HT1080 (cell line): ENCODE measurements at places on chromosomes 6 and 20.

GRCh38 chr6:164108869-164109769 is 694.6 kb downstream of the QKI start:
- DNase-seq, result peak; percentile 77

GRCh38 chr6:154441995-154442310 is 68.5 kb downstream of the CNKSR3 start:
- DNase-seq, result no peak

DNA sequence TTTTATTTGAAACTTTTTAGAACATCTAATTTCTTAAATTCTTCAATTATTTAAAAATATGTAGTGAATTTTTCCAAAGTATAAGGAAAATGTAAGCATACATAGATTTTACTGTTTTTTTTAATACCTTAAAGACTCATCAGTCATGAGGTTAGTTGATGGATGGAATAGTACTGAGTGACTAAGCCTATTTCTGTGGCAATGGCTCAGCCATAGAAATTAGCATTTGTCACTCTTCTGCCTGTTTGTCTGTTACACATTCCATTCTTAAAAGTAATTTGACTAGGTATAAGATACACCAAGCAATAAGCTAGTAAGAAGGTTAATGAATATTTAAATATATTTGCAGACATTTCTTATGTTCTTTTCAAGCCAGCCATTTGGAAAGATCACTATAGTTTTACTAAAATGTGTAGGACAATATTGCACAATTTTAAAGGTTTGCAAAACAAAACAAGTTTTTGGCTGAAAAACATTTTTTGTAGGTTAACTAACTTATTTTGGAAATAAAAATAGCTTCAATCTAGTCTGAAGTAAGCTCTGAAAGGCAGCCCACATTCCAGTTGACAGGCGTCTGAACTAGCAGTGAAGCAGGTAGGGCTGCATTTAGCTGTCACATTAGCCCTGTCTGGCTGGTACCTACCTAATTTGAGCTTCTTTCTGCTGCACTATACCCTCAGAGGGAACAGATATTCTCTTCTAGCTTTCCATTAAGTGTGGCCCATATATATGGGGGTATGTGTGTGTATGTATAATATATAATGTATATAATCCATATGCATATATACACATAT is 385.7 kb downstream of the GRIK2 start:
- peak; percentile 72 for DNase-seq

- DNase-seq, result no peak
Observed at GRCh38 chr20:51470907-51471411, 71.6 kb downstream of the NFATC2 start.

- no peak for DNase-seq
Observed at GRCh38 chr6:155889410-155889809, 433.8 kb upstream of the NOX3 start.

GRCh38 chr6:2558861-2559801 is 191.6 kb downstream of the MYLK4 start:
- DNase-seq, result no peak

DNA sequence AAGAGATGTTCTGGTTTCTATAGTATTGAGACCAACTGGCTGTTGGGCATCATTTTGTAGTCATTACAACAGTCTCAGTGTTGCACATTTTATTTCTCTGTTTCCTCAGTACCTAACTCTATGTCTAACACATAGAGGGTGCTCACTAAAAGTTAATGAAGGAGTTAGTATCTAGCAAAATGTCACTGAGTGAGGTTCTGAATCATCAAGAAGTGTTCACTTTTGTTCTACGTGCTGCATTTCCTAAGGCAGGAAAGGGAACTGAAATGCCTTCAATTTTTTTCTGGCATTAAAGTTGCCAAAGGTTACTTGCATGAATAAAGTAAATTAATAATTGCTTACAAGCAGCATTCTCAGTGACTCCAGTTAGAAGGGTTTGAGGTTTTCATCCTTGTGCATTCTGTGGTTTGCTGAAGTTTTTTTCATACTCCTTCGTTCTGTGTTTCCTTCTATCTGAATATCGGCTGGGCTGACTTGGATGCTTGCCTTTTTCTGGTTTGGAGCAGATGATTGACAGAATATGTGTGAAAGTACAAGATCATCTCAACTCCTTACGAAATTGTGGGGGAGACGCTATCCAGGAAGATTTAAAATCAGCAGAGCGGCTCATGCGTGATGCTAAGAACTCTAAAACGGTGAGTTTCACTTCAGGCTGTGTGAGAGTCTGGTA is 114.5 kb upstream of the SCGN start:
- no peak for DNase-seq

DNA sequence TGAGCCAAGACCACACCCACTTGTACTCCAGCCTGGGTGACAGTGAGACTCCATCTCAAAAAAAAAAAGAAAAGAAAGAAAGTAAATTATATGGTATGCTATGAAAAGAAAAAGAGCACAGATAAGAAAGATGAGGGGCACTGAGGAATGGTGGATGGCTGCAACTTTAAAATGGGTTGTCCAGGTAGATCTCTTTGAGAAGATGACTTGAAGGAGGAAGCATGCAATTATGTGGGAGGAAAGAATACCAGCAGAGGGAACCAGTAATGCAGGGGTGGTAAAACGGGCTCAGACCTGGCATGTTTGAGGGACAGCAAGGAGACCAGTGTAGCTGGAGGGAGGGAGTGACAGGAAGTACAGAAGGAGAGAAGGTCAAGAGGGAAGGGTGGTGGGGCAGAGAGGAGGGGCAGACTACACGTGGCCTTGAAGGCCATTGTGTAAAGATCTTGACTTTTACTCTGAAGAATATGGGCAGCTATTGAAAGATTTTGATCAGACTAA is 22.3 kb downstream of the LINC00237 start:
- no peak for DNase-seq

GRCh38 chr6:124490122-124490521 is 472.1 kb upstream of the RNF217 start:
- peak; percentile 57 for DNase-seq

GRCh38 chr6:138671351-138671750 is 102.2 kb upstream of the CCDC28A start:
- no peak for DNase-seq

DNA sequence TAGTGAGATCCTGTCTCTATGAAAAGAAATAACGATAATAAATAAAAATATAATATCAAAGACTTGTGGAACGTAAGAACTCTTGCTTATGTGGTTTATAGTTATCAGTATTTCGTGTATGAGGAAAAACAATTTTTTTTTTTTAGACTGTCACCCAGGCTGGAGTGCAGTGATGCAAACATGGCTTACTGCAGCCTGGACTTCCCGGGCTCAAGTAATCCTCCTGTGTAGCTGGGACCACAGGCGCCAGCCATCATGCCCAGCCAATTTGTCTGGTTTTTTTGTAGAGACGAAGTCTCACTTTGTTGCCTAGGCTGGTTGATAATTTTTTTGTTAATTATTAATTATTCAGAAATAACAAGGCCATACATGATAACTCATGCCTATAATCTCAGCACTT is 18.6 kb upstream of the CDK19 start:
- no peak for DNase-seq

DNA sequence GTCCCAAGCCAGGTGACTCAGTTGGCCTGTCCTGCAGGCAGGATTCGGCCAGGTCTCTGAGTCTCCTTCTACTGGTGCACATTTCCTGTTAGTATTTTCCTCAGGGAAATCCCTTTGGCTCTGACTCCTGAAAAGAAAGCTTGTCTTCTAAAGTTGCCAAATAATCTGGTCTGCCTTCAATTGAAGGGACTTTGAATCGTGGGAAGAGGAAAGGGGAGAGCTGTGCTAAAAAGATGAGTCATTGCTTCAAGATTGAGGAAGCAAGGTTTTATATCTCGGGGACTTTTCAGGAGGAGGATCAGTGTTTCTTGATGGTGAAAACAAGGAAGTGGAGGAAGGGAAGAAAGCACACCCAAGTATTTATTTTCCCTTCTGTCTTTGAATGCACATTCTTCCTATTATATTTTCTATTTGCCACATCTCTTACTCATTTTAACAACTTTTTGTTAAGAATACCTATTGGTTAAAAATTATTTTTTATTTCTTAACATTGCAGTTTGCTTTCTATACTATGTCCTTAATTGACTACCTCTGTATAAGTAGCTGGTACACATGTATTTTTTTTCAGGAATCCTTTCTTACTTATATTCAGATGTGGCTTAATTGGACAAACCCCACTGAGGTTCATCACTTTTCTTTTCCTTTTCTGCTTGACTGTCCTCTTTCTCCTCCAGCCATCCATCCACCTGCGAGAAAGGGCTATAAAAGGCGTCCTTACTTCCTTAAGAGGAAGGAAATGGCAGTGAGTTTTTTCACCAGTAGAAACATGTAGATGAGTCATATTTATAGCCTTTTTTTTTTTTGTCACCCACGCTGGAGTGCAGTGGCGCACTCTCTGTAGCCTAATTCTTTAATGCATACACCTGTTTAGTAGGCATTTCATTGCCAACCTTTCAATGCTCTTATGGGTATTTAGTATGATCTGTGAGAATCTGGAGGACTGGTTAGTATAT is 15.0 kb upstream of the IFNGR1 start:
- DNase-seq, result peak; percentile 84

- peak; percentile 88 for DNase-seq
Observed at GRCh38 chr6:26205625-26206574, 118.7 kb downstream of the HFE start.

DNA sequence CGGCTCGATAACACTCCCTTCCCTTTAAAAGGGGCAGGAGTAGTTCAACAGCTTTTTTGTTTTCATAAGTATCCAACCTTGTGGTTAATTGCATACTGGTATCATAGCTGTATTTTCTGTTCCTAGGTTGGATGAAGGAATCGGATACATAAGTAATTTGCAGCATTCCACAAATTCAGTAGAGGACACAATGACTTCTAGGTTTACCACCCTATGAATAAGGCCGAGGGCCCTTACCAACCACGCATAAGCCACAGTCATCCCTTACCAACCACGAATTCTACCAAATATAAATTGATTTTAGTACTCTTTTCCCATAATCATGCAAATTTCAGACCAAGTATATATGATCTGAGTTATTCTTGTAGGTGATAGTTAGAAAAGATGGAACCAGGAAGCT is 36.3 kb downstream of the MCUR1 start:
- no peak for DNase-seq

DNA sequence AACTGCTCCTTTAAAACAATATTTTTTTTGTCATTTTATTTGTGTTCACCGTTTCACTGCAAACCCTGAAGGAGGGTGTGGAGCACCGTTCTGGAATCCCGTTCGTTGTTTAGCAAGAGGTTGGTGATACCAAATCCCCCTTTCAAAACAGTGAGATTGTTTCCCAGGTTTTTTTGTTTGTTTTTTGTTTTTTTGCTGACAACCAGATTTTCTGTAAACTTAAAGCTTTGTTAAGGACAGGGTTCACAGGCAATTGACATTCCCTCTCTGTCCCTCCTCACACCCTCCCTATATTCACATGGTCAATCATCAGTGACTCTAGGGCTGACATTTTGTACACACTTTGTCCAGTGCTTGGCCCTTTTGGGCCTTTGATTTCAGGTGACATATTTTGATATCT is 21.0 kb upstream of the MROH8 start:
- no peak for DNase-seq

- DNase-seq, result peak; percentile 49
Observed at GRCh38 chr20:137668-138490, 4.5 kb upstream of the DEFB126 start.

GRCh38 chr20:5784735-5785134 is 34.5 kb downstream of the SHLD1 start:
- no peak for DNase-seq

DNA sequence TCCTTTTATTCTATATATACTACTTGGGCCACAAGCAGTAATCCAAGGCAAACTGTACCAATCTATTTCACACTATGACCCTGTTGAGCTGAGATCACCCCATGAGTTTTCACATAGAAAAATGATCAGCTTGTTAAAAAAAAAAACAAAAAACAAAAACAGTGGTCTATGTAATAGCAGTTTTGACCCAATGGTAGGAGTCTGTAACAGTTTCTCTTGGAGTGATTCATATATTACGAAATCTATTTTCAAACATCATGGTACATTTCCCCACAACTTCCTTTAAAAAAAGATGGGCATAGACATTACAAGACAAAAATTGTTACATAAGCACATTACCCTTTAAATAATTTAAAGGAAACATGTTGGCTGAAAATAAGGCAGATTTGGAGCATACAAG is 78.1 kb downstream of the PRSS35 start:
- peak; percentile 28 for DNase-seq

DNA sequence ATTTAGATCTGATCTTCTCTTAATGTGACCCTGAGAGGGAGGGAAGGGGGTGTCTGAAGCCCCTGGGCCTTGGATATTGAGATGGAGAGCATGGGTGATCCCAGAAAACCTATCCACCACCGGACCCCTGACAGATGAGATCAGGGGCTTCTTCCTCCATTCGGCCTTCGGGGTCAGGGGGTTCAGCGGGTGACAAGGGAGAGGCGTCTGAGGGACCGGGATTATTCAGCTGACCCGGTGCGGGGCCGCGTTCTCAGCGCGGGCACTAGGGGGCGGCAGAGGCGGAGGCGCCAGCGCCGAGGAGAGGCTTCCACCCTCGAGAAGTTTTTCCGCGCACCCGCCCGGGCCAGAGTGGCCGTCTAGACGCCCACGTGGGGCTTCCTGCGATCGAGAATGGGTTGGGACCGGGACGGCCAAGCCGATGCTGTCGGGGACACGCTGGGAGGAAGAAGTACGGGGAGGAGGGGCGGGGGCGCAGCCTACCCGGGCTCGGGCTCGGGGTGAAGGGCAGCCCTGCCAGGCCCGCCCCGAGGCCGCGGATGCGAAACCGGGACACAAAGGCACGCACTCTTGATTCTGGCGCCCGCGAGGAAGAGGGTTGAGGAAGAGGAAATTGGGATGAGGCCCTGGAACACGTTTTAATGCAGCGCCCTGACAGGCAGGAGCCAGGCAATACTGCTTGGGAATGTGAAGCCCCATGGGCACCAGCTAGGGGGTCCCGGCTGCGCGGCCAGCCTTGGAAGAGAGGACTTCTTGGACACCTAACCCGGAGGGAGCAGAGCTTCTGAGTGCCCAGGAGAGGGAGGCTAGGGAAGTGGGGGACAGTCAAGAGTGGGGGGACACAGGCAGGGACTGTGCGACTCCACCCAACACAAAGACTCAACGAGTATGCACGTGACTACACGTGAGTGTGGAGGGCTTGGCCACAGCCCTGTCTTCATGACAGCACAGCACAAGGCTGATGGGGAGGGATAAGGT is 30.6 kb downstream of the COL11A2 start:
- peak; percentile 50 for DNase-seq

- no peak for DNase-seq
Observed at GRCh38 chr6:30543821-30544220, 12.5 kb downstream of the GNL1 start.

DNA sequence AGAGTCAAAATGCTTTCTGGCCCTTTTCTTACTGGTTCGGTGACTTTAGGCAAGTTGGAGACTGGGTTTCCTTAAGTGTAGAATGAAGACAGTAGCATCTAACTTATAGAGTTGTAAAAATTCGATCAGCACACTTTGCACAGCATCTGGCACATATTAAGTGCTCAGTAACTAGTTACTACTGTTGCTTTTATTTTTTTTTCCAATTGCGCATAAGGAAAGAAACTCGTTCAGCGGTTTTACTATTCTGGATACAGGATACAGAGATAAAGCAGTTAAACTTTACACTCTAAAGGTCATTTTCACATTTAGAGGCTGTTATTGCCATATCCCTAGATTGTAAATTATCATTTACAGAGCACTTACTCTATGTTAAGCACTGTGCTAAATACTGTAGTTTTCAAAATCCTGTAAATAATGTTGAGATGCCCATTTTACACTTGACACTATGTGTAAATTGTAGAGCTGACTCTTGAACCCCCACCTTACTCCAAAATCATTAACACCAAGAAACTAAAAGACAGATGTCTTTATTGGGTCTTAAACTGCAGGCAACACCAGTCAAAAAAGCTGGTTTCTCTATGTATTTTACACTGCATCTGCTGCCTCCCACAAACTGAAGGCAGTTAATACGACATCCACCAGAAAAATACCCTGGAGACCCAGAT is 886 bp downstream of the ROMO1 start:
- no peak for DNase-seq

- DNase-seq, result peak; percentile 31
Observed at GRCh38 chr6:43771210-43771857, 1.3 kb downstream of the VEGFA start.
